Anterior cingulate cortex (tissue), 58 donors: ENCODE measurements at places on chromosomes 3 and 15.
A peak's percentile ranks its signal among the peaks of the same experiment; 100 is the strongest.

GRCh38 chr3:16439163-16439847, 74.2 kb downstream of the RFTN1 start:
- DNase-seq: peak; percentile 27

- DNase-seq: no peak
Observed at GRCh38 chr3:155356594-155357370, 63.3 kb upstream of the STRIT1 start.

DNA sequence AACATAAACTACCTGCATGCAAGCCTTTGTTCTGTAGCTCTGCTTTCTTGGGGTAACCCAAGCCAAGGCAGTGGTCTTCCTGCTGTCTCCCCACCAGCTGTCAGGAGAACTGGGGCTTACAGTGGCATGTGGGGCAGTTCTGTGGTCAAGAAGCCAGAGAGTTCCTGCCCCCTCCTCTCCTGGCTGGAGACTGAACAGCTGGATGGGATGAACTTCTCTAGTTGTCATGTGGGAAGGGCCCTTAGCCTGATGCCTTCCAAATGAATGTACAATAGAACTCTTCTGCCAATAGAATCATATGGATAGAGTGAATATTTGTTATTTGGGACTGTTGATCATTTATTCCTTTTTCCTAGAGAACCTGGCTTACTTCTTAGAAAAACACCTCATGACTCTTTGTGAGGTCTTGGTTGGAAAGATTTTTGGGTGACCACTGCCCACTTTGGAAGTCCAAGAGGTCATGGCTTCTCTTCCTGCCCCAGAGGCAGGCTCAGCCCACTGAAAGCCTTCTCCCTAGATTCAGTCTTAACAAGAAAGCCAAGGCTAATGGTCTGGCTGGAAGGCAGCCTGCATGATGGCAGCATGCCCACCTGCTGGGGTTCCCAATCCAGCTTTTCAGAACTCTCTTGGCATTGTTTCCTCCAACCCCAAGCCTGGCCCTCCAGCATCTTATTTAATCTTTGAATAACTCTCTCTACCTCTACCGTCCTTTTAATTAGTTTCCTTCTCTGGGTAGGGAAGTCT, 462.9 kb upstream of the PROK2 start:
- DNase-seq: peak; percentile 57

GRCh38 chr3:99634881-99635280, 3.5 kb upstream of the COL8A1 start:
- DNase-seq: no peak

GRCh38 chr15:62648954-62649353, 393.6 kb upstream of the TPM1 start:
- DNase-seq: no peak

DNA sequence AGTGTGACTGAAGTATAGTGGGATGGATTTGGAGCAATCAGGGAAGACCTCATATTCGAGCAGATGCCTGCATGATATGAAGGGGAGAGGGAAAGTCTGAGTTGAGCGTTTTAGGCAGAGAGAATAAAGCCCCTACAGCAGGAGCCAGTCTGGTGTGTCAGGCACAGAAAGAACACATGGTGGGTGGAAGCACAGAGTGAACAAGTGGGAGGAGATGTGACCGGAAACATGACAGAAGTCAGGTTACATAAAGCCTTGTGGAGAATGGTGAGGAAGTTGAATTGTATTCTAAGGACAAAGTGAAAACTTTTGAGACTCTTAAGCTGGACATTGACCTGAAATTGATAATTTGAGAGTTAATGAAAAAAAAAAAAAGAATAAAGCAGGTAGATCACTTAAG, 541.0 kb downstream of the PLOD2 start:
- no peak for DNase-seq

DNA sequence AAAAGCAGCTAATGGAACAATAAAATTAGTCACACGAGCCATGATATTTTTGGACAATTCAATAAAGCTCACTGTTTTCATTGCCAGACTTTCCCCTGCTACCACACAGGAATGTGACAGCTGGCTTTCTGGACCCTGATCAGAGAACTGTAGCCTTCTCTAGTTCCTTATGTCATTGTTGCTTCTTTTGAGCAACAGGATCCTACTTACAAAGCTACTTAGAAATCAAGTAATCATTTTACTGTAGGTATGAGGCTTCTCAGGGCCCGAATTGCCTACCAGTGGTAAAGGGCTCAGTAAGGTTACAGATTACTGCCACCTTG, 94.3 kb upstream of the AADACL2 start:
- DNase-seq: no peak

- DNase-seq: no peak
Observed at GRCh38 chr3:169597083-169597609, 66.4 kb downstream of the MECOM start.
